Hippocampal formation (tissue), 2 donors: ENCODE measurements at places on chromosomes 6 and 20.

- no peak for DNase-seq
Measured at GRCh38 chr6:155084431-155085123, 89.5 kb downstream of the TIAM2 start.

- DNase-seq = no peak
Measured at GRCh38 chr6:161918628-161919205, 644.9 kb upstream of the AGPAT4 start.

DNA sequence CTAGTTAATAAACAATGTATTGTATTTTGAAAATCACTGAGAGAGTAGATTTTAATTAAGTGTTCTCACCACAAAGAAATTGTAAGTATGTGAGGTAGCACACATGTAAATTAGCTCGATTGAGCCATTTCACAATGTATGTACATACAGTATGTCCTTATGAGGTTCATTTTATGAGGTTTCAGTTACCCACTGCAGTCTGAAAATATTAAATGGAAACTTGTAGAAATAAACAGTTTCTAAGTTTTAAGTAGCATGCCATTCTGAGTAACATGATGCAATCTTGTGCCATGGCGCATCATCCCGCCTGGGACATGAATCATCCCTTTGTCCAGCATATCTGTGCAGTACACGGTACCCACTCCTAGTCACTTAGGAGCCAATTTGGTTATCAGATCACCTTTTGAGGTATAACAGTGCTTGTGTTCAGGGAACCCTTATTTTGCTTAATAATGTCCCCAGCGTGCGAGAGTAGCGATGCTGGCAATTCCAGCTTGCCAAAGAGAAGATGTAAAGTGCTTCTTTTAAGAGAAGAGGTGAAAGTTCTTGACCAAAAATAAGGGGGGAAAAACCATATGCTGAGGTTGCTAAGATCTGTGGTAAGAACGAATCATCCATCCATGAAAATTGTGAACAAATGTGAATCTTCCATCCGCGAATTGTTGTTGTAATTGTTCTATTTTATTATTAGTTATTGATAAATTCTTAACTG is 64.7 kb downstream of the KCNS1 start:
- no peak for DNase-seq

GRCh38 chr6:132053511-132053910 is 102.3 kb upstream of the CCN2 start:
- no peak for DNase-seq

- no peak for DNase-seq
Measured at GRCh38 chr6:37279366-37280134, 21.6 kb upstream of the TMEM217 start.

DNA sequence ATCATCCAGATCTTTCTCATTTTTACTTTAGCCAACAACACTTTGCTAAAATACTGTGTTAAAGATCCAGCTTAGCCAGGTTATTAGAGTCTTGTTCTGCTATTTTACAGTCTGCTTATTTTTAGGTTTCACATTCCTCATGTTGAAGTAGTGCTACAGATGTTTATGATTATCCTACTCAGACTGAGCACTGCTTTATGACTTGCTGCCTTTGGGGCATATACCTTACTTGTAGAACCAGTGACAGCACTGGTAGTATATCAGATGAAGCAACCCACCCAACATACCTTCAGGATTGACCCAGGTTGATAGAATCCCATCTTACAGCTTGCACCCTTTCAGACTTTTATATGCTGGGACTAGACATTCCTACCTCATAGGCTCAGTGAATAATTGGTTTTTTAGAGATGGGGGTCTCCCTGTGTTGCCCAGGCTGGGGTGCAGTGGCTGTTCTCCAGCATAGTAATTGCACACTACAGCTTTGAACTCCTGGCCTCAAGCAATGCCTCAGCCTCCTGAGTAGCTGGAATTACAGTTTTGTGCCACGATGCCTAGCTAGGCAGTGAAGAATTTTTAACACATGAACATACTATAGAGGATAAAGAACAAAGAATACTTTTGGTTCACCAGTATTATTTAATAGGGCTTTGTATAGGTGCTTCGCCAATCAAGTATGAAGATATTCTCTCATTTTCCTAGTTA is 63.8 kb upstream of the DYNLRB1 start:
- DNase-seq = no peak

GRCh38 chr20:42391807-42392206 is 773.6 kb upstream of the CHD6 start:
- DNase-seq = no peak

DNA sequence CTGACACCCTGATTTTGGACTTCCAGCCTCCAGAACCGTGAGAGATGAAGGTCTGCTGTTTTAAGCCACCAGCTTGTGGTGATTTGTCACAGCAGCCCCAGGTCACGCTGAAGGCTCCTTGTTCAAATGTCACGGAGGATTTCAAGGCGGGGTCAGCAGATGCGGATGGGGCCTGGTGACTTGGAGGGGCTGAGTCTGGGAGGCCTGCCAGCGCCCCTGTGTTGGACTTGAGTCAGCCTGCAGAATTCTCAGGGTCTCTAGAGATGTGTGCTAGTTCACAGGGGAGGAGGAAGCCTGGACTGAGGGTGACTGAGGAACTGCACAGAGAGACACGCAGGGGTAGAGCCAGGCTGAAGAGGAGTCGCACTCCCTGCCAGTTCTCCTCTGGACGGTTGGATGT is 19.5 kb upstream of the TAF4 start:
- DNase-seq = no peak

GRCh38 chr6:116118608-116119007 is 7.3 kb downstream of the COL10A1 start:
- no peak for DNase-seq

- DNase-seq = no peak
Measured at GRCh38 chr6:3522561-3523260, 65.9 kb upstream of the SLC22A23 start.

DNA sequence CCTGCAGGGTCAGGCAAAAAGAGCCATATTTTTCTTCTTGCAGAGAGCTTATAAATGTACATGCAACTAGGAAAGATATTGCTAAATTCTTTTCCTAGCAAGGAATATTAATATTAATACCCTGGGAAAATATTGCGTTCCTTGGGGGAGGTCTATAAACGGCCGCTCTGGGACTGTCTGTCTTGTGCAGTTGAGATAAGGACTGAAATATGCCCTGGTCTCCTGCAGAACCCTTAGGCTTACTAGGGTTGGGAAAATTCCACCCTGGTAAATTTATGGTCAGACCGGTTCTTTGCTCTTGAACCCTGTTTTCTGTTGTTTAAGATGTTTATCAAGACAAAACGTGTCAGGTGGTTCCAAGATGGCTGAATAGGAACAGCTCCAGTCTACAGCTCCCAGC is 121.3 kb upstream of the CARMIL1 start:
- DNase-seq = no peak
